WTC11 (cell line): ENCODE measurements at places on chromosomes 6 and 20. TPM values are rescaled to one million over a fixed set of nuclear protein-coding genes. Genes with fewer than 3 reads are reported as not detected.

Gene NCOA6
- total RNA-seq = 8.0 to 10.1 TPM (median 8.2 TPM) in 3 replicates

Gene LAMA4
- 1.6 to 2.6 TPM (median 1.7 TPM) in 3 replicates for total RNA-seq

Gene TCF21
- total RNA-seq = 0.11 to 0.22 TPM (median 0.14 TPM) in 3 replicates

Gene BMP6
- 1.0 to 1.2 TPM (median 1.1 TPM) in 3 replicates for total RNA-seq

Gene NFYA
- 34.7 to 37.7 TPM (median 35.8 TPM) in 3 replicates for total RNA-seq

Gene C6orf62
- 74.3 to 86.4 TPM (median 75.9 TPM) in 3 replicates for total RNA-seq

Gene LAMA2
- 5.6 to 6.6 TPM (median 6.4 TPM) in 3 replicates for total RNA-seq

Gene PRR18
- 0.16 to 0.52 TPM (median 0.39 TPM) in 3 replicates for total RNA-seq

Gene NELFCD
- total RNA-seq = 53.0 to 66.9 TPM (median 57.6 TPM) in 3 replicates

Gene ZNF311
- 2.0 to 3.7 TPM (median 3.4 TPM) in 3 replicates for total RNA-seq

Gene KCNG1
- 31.2 to 34.6 TPM (median 31.6 TPM) in 3 replicates for total RNA-seq

Gene TMEM244
- not detected in 3 replicates for total RNA-seq

Gene SRSF6
- 107 to 141 TPM (median 139 TPM) in 3 replicates for total RNA-seq

DNA sequence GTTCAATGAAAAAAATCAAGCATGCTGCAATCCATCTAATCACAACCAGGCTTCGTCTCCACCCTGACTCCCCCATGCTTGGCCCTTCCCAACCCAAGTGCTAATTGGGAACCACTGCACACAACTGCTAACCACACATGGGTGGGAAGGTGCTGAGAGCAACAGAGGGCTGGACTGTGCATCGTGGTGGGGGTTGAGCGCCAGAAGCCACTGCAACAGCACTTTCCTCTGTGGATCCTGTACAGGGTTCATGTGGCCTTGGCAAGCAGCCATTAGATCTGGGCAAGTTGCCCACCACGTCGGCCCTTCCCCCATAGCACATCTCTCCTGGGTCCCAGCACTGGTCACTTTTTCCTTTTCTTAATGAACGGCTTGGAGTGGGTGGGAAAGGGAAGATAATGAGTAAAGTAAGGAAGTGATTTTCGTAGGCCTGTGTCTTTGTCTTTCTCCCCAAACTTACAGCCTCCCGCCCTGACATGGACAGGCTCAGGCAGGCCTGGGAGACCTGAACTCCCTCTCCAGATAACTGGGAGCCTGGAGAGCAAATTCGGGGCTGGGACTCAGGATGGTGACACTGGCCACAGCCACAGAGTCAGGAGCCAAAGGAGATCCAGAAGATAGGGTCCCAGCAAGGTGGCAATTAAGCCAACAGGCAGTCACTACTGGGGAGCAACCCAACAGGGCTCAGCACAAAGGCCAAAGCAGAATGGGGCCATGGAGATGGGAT is 34.4 kb upstream of the MRPS10 start:
- no peak for DNase-seq
- peaks cover 11% of the 10 kb centered on the region for H3K4me1 ChIP-seq
- H3K27ac ChIP-seq = no peak overlapping the region
- H3K27me3 ChIP-seq = no peaks in the 10 kb centered on the region
- H3K36me3 ChIP-seq = peaks cover 70% of the 10 kb centered on the region

- H3K4me1 ChIP-seq = no peaks in the 10 kb centered on the region
- DNase-seq = no peak
- H3K36me3 ChIP-seq = peaks cover 30% of the 10 kb centered on the region
- H3K4me3 ChIP-seq = no peak overlapping the region
Observed at GRCh38 chr20:6075428-6076219, 21.8 kb upstream of the LRRN4 start.

GRCh38 chr20:37345339-37346235 is at the start of gene SRC:
SRC (plus strand) TSS chr20:37346140; CDS start chr20:37384154, 38,014 bp downstream.
- 0 out of 2 replicates have a peak within 1 kb of the TSS, but pooled peaks have one; percentile 49 for H3K27ac ChIP-seq
- peak; percentile 79 for DNase-seq
- peak within 1 kb of the TSS; percentile 67 for H3K4me3 ChIP-seq
- peaks cover 35% of the 10 kb centered on the region for H3K4me1 ChIP-seq
- no peaks in the 10 kb centered on the region for H3K27me3 ChIP-seq
- H3K36me3 ChIP-seq = 0 out of 2 replicates have a peak, but pooled peaks cover 3% of the 10 kb centered on the region

DNA sequence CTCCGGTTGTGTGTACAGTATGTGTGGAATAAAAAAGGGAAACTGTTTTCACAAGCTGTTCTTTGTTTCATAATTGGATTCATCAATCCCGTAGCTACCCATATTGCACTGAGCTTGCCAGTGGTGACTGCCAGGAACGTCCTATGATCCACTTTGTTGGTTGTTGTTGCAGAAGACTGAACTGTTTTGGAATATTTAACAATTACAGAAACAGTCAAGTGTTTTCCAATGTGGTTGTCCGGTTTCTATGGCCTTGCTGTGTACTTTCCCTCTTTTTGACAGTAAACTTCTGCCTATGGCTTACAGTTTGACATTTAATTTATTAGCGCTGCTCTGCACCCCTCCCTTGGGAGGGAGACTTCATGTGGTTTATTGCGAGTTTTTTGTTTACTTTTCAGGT is 141.2 kb downstream of the DTNBP1 start:
- peak overlapping the region; percentile 75 for H3K27ac ChIP-seq
- H3K27me3 ChIP-seq = no peaks in the 10 kb centered on the region; the same call in 1 of the 2 replicates
- peaks cover 35% of the 10 kb centered on the region for H3K4me1 ChIP-seq

GRCh38 chr20:8670893-8671215 is 398.0 kb upstream of the PLCB4 start:
- H3K27me3 ChIP-seq = no peaks in the 10 kb centered on the region
- H3K4me1 ChIP-seq = peaks cover 16% of the 10 kb centered on the region
- H3K36me3 ChIP-seq = no peaks in the 10 kb centered on the region
- H3K27ac ChIP-seq = no peak overlapping the region
- no peak overlapping the region for H3K4me3 ChIP-seq
- DNase-seq = no peak

DNA sequence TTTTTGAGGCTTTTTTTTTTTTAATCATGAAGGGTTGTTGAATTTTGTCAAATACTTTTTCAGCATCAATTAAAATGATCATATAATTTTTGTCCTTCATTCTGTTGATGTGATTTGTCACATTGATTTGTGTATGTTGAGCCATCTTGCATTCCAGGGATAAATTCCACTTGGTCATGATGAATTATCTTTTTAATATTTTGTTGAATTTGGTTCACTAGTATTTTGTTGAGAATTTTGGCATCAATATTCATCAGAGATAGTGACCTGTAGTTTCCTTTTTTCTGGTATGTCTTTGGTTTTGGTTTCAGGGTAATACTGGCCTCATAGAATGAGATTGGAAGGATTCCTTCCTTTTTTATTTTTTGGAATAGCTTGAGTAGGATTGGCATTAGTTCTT is 221.9 kb upstream of the ZNF217 start:
- DNase-seq = no peak
- peaks cover 2% of the 10 kb centered on the region; the same call in 1 of the 2 replicates for H3K36me3 ChIP-seq
- H3K4me1 ChIP-seq = peaks cover 20% of the 10 kb centered on the region
- H3K27me3 ChIP-seq = no peaks in the 10 kb centered on the region

GRCh38 chr6:45163952-45164766 is 164.0 kb upstream of the RUNX2 start:
- H3K36me3 ChIP-seq = no peaks in the 10 kb centered on the region
- no peak for DNase-seq
- no peak overlapping the region for H3K4me3 ChIP-seq
- H3K27me3 ChIP-seq = no peaks in the 10 kb centered on the region

GRCh38 chr6:39221779-39222641 is 7.3 kb downstream of the KCNK5 start:
- no peak for DNase-seq
- no peak overlapping the region for H3K27ac ChIP-seq
- peaks cover 46% of the 10 kb centered on the region for H3K36me3 ChIP-seq
- H3K4me1 ChIP-seq = peaks cover 98% of the 10 kb centered on the region

- H3K36me3 ChIP-seq = peaks cover 42% of the 10 kb centered on the region
- no peak overlapping the region; the same call in 1 of the 2 replicates for H3K27ac ChIP-seq
- H3K27me3 ChIP-seq = peaks cover 5% of the 10 kb centered on the region; the same call in 1 of the 2 replicates
- peaks cover 38% of the 10 kb centered on the region for H3K4me1 ChIP-seq
- no peak overlapping the region for H3K4me3 ChIP-seq
Observed at GRCh38 chr6:166579237-166579850, 7.1 kb downstream of the RAMACL start.

GRCh38 chr20:37526839-37527637 is 638 bp downstream of the BLCAP start:
- peak overlapping the region; percentile 87 for H3K4me3 ChIP-seq
- H3K27ac ChIP-seq = peak overlapping the region; percentile 93
- H3K36me3 ChIP-seq = peaks cover 3% of the 10 kb centered on the region; the same call in 1 of the 2 replicates
- DNase-seq = no peak

- peaks cover 32% of the 10 kb centered on the region for H3K4me1 ChIP-seq
- no peak overlapping the region for H3K27ac ChIP-seq
- H3K36me3 ChIP-seq = no peaks in the 10 kb centered on the region
- H3K4me3 ChIP-seq = no peak overlapping the region
- H3K27me3 ChIP-seq = no peaks in the 10 kb centered on the region
Observed at GRCh38 chr6:111775145-111775922, 97.9 kb downstream of the FYN start.

GRCh38 chr6:42784717-42785498 is 3.1 kb downstream of the BICRAL start:
- H3K27ac ChIP-seq = peak overlapping the region; percentile 97
- H3K27me3 ChIP-seq = no peaks in the 10 kb centered on the region
- peak overlapping the region; percentile 93 for H3K4me3 ChIP-seq
- no peaks in the 10 kb centered on the region for H3K36me3 ChIP-seq

DNA sequence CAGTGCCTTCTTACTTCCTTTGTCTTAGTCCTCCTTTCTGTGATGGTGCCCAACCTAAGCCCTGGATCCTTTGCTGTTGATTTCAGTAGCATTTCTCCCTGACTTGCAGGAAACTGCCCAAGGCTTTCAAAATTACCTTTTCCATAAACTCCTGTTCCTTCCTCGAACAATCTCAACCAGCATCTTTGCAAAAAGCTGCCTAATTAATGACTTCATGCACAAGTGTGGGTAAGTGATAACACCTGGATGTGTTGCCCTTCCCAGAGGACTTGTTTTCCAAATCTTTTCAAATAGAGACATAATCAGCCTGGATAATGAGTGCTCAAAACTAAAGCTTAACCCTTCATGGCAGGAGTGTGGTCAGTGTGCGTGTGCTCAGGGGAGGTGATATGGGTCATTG is 118.0 kb downstream of the PCSK2 start:
- H3K27ac ChIP-seq = no peak overlapping the region
- H3K27me3 ChIP-seq = peaks cover 2% of the 10 kb centered on the region; the same call in 1 of the 2 replicates
- H3K36me3 ChIP-seq = no peaks in the 10 kb centered on the region
- no peak for DNase-seq
- peaks cover 16% of the 10 kb centered on the region for H3K4me1 ChIP-seq
- no peak overlapping the region for H3K4me3 ChIP-seq

GRCh38 chr20:90651-91050 is 3.2 kb downstream of the DEFB125 start:
- H3K27ac ChIP-seq = no peak overlapping the region
- no peaks in the 10 kb centered on the region for H3K4me1 ChIP-seq
- no peak for DNase-seq
- H3K27me3 ChIP-seq = peaks cover 59% of the 10 kb centered on the region

DNA sequence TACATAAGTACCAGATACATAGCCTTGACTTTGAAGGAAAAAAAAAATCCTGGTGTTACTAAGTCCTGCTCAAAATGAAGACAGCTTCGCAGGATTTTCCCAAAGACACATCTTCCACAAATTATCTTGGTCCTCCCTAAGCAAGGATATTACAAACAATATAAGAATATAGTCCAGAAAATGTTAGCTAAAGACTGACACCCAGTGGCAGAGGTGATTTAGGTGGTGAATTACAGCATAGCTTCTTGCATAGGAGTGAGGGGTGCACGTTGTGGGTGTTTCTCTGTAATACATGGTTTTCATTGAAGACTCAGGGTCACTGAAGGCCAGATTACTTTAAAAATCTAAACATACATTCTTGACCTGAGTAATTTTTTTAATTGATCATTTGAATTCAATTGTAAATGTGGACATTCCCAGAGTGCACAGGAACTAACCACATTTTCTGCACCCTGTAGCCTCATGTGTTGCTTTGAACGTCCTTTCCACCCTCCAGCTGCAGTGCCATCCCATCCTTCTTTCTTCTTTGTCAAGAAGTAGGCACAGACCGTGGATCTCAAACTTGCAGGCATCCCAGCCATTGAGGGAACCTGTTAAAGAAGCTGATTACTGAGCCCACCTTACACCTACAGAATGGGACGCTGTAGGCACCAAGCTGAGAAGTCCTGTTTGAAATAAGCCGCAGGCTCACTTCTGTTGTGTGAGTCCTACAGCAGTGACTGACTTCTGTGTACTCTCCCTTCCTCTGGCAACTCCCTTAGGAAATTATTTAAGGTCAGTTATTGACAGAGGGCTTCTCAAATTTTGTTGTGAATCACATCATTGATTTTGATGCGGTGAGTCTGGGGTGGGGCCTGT is 102.6 kb downstream of the PERP start:
- no peak for DNase-seq
- no peaks in the 10 kb centered on the region for H3K27me3 ChIP-seq
- no peak overlapping the region for H3K4me3 ChIP-seq
- H3K27ac ChIP-seq = no peak overlapping the region

- H3K27ac ChIP-seq = no peak overlapping the region
- no peak overlapping the region for H3K4me3 ChIP-seq
- no peaks in the 10 kb centered on the region for H3K36me3 ChIP-seq
- H3K27me3 ChIP-seq = no peaks in the 10 kb centered on the region
- DNase-seq = no peak
Observed at GRCh38 chr6:14724549-14724948, 521.3 kb upstream of the JARID2 start.

DNA sequence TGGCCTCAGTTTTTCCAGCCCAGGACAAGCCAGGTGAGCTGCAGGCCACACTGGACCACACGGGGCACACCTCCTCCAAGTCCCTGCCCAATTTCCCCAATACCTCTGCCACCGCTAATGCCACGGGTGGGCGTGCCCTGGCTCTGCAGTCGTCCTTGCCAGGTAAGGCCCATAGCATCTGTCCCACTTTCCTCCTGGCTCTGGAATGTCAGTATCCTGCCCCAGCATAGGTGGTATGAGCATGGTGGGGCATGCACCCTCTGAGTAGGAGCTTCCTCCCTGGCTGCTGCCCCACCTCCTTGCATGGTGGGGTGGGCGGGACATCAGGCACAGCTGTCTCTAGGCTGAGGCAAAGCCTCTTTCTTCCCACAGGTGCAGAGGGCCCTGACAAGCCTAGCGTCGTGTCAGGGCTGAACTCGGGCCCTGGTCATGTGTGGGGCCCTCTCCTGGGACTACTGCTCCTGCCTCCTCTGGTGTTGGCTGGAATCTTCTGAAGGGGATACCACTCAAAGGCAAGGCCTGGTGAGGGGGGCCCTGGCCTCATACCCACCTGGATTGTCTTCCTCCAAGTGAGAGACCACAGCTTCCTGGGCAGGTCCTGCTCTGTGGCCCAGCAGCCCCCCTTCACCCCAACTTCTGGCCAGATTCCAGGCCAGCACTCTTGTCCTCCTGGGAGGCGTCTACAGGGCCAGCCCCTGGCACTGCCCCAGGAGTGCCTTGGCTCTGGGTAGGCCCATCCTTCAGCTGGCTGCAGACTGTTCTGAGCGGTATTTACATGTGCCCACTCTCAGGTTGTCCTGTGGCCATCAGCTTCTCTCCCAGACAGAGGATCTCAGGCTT is 9.1 kb downstream of the PI16 start:
- peaks cover 10% of the 10 kb centered on the region for H3K36me3 ChIP-seq
- H3K4me1 ChIP-seq = peaks cover 15% of the 10 kb centered on the region
- peak; percentile 21 for DNase-seq
- peak overlapping the region; percentile 37 for H3K27ac ChIP-seq

GRCh38 chr20:23279836-23280235 is 70.8 kb upstream of the NXT1 start:
- no peak for DNase-seq
- H3K27me3 ChIP-seq = no peaks in the 10 kb centered on the region
- H3K36me3 ChIP-seq = no peaks in the 10 kb centered on the region
- no peak overlapping the region for H3K4me3 ChIP-seq
- peaks cover 8% of the 10 kb centered on the region for H3K4me1 ChIP-seq
- H3K27ac ChIP-seq = no peak overlapping the region

- no peak for DNase-seq
- no peaks in the 10 kb centered on the region for H3K4me1 ChIP-seq
- H3K27me3 ChIP-seq = no peaks in the 10 kb centered on the region
- no peak overlapping the region for H3K4me3 ChIP-seq
- no peak overlapping the region for H3K27ac ChIP-seq
- H3K36me3 ChIP-seq = no peaks in the 10 kb centered on the region
Observed at GRCh38 chr6:139820210-139820609, 445.8 kb upstream of the CITED2 start.
